ENCODE measurements at places on chromosomes 13 and 19.
A peak's percentile ranks its signal among the peaks of the same experiment; 100 is the strongest.

GRCh38 chr13:33761740-33762139, 56.2 kb upstream of the RFC3 start:
- no peak for DNase-seq

- no peak for DNase-seq
These were observed 328.6 kb downstream of the SUCLA2 start for GRCh38 chr13:47672245-47673008.

GRCh38 chr13:42123600-42123999, 75.2 kb downstream of the DGKH start:
- DNase-seq: no peak

DNA sequence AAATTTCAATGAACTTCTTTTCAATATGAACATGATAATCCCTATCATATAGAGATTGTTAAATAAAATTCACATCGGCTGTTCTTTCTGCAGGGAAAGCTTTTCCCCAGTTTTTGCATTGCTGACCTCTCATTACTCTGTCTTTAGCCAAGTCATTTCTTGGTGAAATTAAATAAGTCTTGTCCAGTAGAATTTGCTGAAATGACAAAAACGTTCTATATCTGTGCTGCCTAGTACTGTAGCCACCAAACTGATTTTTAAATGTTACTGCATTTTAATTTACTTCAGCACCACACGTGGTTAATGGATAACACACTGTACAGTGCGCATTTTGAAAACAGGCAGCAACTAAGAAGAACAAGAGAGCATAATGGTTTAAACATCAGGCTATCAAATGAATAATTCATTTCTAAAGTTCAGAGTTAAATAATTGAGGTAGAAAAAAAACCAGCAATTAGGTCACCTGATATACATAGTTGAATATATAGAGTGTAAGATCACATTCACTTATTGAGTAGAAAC, 178.9 kb downstream of the LIG4 start:
- no peak for DNase-seq

GRCh38 chr13:82202398-82202797, 1679.9 kb downstream of the SLITRK1 start:
- DNase-seq: no peak

GRCh38 chr19:11091703-11092153, 2.5 kb downstream of the LDLR start:
- DNase-seq: no peak

GRCh38 chr13:72963762-72964161, 95.0 kb upstream of the KLF5 start:
- no peak for DNase-seq

DNA sequence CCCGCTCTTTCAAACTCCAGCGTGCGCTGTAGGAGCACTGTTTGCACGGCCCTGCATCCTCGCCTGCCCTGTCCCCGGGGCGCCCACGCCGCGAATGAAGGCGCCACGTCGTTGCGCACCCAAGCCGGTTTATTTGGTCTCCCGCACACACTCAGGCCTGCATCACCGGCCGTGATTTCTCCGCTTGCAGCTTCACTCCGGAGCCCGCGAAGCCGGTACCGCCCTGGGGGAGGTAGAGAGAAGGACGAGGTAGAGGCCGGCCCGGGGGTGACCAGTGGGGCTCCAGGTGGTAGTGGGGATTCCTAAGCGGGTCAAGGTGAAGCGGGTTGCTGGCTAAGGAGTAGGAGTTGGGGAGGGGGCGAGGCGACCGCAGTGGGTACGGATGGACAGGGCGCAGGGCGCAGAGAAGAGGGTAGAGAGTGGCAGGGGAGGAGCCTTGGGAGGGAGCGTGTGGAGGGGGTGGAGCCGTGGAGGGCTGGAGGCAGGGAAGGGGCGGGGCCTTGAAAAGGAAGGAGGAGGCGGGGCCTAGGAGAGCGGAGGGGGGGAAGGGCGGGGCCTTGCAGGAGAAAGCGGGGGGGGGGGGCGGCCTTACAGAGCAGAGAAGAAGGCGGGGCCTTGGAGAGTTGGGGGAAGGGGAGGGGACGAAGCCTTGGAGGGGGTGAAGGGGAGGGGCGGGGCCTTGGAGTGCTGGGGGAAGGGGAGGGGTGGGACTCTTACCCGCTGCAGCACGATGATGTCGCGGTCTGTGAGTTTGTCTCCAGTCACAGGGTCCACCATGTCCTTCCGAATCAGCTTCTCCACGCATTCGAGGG, 24.6 kb downstream of the NOSIP start:
- DNase-seq: peak; percentile 71

GRCh38 chr19:44718441-44719261, 19.7 kb downstream of the CEACAM16 start:
- no peak for DNase-seq

- no peak for DNase-seq
These were observed 31.9 kb upstream of the ATP11A start for GRCh38 chr13:112657850-112658445.

DNA sequence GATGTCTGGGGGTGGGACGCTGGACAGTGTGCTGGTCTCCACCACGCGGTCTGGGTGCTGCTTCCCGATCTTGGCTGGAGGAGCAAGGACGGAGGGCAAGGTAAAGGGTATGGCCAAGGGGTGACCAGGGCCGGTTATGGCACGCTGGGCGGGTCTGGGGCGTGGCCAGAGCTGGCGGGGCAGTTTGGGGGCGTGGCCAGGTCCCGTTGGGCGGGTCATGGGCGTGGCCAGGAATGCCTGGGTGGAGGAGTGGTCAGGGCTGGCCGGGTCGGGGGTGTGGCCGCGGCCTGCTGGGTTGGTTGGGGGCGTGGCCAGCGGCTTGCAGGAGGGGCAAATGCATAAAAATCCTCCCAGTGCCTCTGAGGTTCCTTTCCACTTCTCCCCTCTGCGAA, 19.2 kb downstream of the GPX4 start:
- DNase-seq: no peak

GRCh38 chr13:29713839-29714238, 118.4 kb upstream of the SLC7A1 start:
- DNase-seq: no peak

- no peak for DNase-seq
These were observed 1.2 kb downstream of the SPART start for GRCh38 chr13:36344886-36345437.

DNA sequence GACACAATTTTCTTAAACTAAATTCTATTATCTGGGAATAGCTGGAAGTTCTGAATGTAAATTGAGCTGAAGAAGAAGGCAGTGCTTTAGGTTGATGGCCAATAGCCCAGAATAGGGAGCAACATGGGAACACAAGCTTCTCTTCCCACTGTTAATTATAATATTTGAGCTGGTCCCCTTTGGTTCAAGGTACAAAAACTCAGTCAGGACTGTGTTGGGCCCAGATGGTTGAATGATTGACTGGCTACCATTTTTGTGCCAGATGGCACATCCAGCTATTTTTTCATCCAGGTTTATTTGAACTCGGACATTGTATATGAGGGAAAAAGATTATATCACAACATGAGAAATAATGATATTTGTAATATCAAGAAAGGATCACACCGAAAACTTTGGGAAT, 458.9 kb downstream of the SLITRK1 start:
- DNase-seq: no peak

DNA sequence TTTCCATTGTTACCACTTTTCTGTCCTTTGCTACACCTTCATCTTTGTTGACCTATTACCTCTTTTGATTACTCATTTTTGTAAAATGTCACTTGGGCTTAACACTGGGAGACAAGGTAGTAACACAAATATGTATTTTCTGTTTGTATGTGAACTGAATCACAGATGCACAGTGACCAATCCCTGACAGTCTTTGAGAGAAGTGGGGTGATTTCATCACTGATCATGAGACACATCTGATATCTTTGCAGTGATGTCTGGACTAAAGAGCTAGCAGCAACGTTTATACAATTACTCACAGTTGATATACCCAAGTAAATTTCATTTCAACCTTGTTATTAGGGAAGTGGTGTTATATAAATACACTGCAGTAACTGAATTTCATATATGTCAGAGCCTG, 1397.4 kb upstream of the SPRY2 start:
- no peak for DNase-seq
